ENCODE measurements at places on chromosomes 11 and 22.

GRCh38 chr22:41445129-41446056 lies 1.2 kb downstream of the TOB2 start:
- DNase-seq = peak; percentile 30

GRCh38 chr11:44519989-44520737 lies 45.3 kb upstream of the CD82 start:
- DNase-seq = no peak

GRCh38 chr11:67082071-67082791 lies 25.6 kb downstream of the RHOD start:
- peak; percentile 23 for DNase-seq

DNA sequence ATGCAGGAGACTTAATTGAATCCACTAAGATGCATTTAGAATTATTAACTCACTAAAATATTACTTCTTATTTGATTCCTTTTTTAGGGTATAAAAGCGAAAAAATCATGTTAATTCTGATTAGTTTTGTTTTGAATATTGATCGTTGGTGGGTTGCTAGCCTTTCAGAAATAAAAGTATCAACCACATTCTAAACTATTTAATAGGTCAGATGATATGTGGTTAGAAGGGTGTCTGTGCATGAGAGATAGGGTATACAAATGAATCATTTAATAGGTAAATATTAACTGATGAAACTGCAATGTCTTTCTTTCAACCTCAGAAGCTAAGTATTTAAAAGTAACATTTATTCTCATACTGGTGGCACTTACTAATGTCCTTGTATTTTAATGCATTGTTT lies 515.1 kb downstream of the CNTN5 start:
- no peak for DNase-seq
